ENCODE measurements at places on chromosomes 7 and 10.

- no peak for DNase-seq
Observed at GRCh38 chr7:95628831-95629439, 32.6 kb upstream of the PDK4 start.

GRCh38 chr10:13604357-13605040 is 17.7 kb downstream of the PRPF18 start:
- DNase-seq: no peak

DNA sequence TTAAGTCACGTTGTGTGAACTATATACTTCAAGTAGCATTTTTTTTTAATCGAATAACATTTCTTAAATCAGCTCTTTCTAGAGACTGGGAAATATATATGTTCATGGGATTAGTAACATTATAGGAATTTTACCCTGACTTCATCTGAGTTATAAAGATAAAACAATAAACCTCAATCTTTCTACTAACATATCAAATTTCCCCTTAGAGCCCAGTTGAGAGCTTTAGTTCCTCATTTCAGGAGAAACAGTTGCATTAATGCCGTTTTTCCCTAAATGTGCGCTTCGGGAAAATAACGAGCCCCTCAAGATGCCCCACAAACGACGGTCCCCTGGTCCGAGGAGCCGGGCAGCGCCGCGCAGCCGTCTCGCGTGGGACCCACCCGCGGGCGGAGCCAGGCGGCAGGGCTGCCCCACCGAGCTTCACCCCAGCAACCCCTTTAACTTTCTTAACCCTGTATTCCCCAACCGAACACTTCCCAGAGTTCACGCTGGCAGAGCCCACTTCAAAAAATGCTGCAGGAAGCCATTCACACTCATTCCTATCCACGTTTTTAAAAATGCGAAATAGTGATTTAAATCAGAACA is 152.5 kb upstream of the YAE1 start:
- DNase-seq: no peak

DNA sequence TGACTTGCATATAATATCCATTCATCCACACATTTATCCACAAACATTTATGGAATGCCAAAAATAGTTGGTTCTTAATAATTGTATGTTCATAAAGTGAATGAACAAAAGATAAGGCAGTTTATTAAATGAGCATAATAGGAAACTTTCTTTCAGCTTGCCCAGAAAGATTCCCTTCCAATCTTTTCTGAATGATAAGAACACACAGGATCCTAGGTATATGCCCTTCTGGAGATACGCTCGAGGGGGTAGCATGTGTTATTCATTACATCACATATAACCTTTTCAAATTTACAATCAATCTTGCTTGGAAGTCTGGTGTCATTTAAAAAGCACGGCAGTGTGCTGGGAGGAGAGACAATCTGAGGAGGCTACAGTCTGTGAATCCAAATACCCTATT is 80.4 kb upstream of the PDK4 start:
- no peak for DNase-seq

GRCh38 chr7:1484569-1484968 is 19.6 kb downstream of the INTS1 start:
- no peak for DNase-seq

GRCh38 chr7:143882020-143882603 is 19.9 kb downstream of the TCAF1 start:
- peak; percentile 3 for DNase-seq

GRCh38 chr7:89023877-89024276 is 228.3 kb upstream of the TEX47 start:
- DNase-seq: no peak

DNA sequence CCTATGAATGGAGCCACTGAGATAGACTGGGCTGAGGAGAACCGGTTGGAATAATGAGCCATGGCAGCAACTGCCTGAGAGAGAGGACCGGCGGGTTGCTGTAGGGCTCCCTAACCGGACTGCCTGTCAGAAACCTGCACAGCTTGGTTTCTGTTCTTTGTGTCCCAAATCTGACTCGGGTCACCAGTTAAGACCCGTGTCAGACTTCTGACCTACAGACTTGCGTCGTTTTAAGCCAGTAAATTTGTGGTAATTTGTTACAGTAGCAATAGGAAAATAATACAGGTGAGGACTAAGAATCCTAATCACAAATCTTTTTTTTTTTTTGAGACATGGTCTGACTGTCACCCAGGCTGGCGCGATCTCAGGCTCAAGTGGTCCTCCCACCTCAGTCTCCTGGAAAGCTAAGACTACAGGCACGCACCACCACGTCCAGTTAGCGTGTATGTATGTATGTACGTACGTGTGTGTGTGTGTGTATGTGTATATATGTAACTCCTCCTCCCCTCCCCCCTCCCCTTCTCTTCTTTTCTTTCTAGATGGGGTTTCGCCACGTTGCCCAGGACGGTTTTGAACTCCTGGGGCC is 672 bp upstream of the DDX56 start:
- DNase-seq: no peak

DNA sequence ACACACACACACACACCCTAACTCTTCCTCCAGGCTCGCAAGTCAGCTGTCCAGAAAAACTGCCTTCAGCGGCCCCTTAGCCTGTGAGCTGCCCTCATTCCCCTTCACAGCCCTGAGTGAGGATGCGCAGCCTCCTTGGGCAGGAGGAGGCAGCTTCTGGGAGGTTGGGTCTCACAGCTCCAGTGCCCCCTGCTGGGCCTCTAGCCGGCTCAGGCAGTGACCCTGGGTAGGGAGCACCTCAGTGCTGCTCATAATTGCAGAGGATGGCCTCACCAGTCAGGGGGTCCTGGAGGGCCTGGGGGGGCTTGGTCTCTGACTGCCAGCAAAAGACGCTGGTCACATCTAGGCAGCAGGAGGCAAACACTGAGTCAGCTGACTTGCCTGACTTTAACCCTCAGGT is 43.7 kb downstream of the ZNF273 start:
- no peak for DNase-seq

Measured in CD8-positive, alpha-beta T cell (primary cell).